Thoracic aorta (tissue), 2 donors: ENCODE measurements at places on chromosomes 7 and 10. TPM values are rescaled to one million over a fixed set of nuclear protein-coding genes. Genes with fewer than 3 reads are reported as not detected.

DNA sequence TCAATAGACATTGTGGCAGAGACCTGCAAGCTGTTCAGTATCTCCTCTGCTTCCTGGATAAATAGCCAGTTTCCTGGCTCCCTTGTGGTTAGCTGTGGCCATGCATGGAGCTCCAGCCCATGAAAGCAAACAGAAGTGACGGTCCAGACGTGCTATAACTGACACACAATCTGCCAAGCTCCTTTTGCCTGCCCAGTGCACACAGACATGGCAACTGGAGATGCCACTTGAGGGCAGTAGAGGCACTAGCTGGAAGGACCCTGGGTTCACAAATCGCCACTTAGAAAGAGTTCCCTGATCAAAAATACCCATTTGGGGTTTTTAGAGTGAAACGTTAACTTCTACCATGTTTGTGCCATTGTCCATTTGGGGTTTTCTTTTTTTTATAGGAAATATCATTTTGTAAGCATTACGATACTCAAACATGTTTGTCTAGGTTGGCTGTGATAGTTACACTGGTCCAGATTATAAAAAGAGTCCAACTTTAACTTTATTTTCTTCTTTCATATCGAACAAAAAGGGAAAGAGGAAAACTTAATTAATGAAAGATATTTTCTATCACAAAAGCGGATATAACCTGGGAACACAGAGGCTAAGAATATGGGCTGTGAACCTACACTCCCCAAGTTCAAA is 31.3 kb downstream of the KIN start:
- H3K36me3 ChIP-seq, result peaks cover 52% of the 10 kb centered on the region
- H3K4me3 ChIP-seq, result no peak overlapping the region

- no peaks in the 10 kb centered on the region for H3K27me3 ChIP-seq
- no peak overlapping the region for H3K27ac ChIP-seq
- no peak overlapping the region for H3K4me3 ChIP-seq
- H3K36me3 ChIP-seq, result no peaks in the 10 kb centered on the region
Observed at GRCh38 chr7:148898845-148899484, 14.9 kb upstream of the EZH2 start.

- H3K4me3 ChIP-seq, result no peak overlapping the region
- H3K36me3 ChIP-seq, result no peaks in the 10 kb centered on the region
Observed at GRCh38 chr7:51620706-51621105, 304.1 kb upstream of the COBL start.

DNA sequence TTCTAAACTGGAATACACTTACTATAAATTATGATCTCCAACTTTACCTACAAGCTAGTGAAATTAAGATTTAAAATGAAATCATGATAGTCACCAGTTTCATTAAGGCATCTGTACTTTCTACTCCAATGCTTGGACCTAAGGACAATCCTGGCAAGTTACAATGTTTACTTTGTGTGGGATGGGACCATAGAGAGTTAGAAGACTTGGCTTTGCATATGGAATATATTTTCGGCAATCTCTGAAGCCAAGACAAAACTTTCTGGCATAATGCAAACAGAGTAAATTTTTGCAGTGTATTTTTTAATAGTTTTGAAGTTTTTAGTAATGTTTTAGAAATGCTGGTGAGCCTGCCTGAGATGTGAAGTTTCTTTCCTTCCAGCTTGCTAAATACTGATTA is 248.9 kb downstream of the ABCA13 start:
- H3K4me3 ChIP-seq, result no peak overlapping the region
- no peaks in the 10 kb centered on the region for H3K4me1 ChIP-seq
- DNase-seq, result no peak
- no peaks in the 10 kb centered on the region for H3K36me3 ChIP-seq

- peaks cover 12% of the 10 kb centered on the region for H3K4me1 ChIP-seq
- no peaks in the 10 kb centered on the region for H3K36me3 ChIP-seq
- H3K4me3 ChIP-seq, result no peak overlapping the region
Observed at GRCh38 chr10:48614481-48615390, 9.9 kb upstream of the ARHGAP22 start.

- no peak overlapping the region for H3K4me3 ChIP-seq
- no peaks in the 10 kb centered on the region for H3K27me3 ChIP-seq
- H3K36me3 ChIP-seq, result no peaks in the 10 kb centered on the region
- H3K4me1 ChIP-seq, result no peaks in the 10 kb centered on the region
- DNase-seq, result no peak
Observed at GRCh38 chr10:13074563-13075451, 25.2 kb upstream of the OPTN start.

GRCh38 chr10:98258683-98259454 is 9.1 kb downstream of the LOXL4 start:
- no peak overlapping the region for H3K27ac ChIP-seq
- H3K4me3 ChIP-seq, result no peak overlapping the region
- no peak for DNase-seq
- H3K36me3 ChIP-seq, result no peaks in the 10 kb centered on the region

- DNase-seq, result no peak
- no peak overlapping the region for H3K27ac ChIP-seq
- no peaks in the 10 kb centered on the region for H3K36me3 ChIP-seq
- H3K4me1 ChIP-seq, result peaks cover 5% of the 10 kb centered on the region
Observed at GRCh38 chr7:38428041-38428440, 154.6 kb upstream of the TARP start.

GRCh38 chr7:20651960-20652544 is 36.6 kb downstream of the ABCB5 start:
- H3K4me3 ChIP-seq, result no peak overlapping the region
- H3K36me3 ChIP-seq, result no peaks in the 10 kb centered on the region
- no peak overlapping the region for H3K27ac ChIP-seq
- no peak for DNase-seq

DNA sequence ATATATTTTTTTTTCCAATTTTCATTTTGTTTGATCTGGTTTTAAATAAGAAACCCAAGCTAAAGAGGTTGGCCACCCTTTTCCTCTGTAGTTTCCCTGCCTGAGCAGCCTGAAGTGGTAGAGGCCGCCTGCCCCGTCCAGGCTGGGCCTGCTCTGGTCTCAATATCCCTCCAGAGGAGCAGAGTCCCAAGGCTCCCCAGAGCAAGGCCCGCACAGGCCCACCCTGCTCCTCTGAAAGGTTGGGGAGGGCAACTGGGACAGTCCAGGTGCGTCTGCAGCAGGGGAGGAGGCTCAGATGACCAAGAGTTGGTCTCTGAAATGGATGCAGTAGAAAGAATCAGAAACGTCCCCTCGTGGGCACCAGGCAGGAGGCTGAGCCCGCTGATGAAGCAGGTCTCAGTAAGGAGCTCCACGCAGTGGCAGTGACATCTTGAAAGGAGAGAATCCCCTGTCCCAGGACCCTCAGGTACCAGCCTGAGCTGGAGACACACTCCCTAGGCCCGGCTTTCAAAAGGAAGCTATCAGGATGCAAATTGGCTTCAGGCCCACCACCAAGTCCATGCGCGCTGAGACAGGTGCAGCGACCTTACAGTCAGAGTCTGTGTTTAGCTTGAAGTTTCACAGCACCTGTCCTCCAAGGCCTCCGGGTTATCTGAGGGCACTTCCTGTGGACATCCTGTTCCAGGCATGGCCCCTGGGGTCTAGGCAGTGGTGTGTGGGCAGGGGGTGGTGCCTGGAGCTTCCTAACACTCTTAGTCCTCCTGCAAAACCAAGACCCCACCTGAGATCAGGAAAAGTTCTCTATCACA is 37.7 kb downstream of the EN2 start:
- no peak overlapping the region for H3K27ac ChIP-seq
- H3K4me1 ChIP-seq, result peaks cover 9% of the 10 kb centered on the region
- DNase-seq, result no peak

- H3K4me1 ChIP-seq, result no peaks in the 10 kb centered on the region
- no peak for DNase-seq
- H3K4me3 ChIP-seq, result no peak overlapping the region
- no peak overlapping the region for H3K27ac ChIP-seq
- no peaks in the 10 kb centered on the region for H3K27me3 ChIP-seq
Observed at GRCh38 chr10:124669824-124670654, 74.1 kb downstream of the FAM53B start.

DNA sequence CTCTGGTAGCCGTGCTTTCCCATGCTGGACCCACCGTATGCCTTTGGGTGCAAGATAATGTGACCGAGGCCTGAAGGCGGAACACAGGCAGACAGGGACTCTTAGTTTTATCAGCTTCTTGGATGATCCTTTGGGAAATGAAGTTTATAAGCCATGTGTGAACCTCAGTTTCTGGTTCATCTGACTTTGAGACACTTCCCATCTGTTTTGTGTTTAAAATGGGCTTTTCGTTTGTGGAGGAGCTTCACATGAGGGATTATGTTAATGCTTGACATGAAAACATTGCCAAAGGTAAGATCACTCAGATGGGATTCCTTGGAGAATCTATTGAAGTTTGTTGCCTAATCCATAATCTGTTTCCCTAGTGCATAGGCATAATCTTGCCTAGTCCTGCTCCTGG is 249.8 kb upstream of the LYZL1 start:
- H3K27me3 ChIP-seq, result no peaks in the 10 kb centered on the region
- no peak overlapping the region for H3K27ac ChIP-seq
- no peak for DNase-seq
- H3K4me3 ChIP-seq, result no peak overlapping the region
- H3K4me1 ChIP-seq, result peaks cover 13% of the 10 kb centered on the region

GRCh38 chr7:93921607-93922566 is at the start of gene GNG11:
GNG11 (plus strand) TSS chr7:93921735; CDS start chr7:93922138, 403 bp downstream.
- H3K27ac ChIP-seq, result peak within 1 kb of the TSS; percentile 91
- DNase-seq, result peak; percentile 14
- H3K27me3 ChIP-seq, result no peaks in the 10 kb centered on the region
- peaks cover 7% of the 10 kb centered on the region for H3K4me1 ChIP-seq
- H3K36me3 ChIP-seq, result no peaks in the 10 kb centered on the region
- H3K4me3 ChIP-seq, result peak within 1 kb of the TSS; percentile 84

- no peak for DNase-seq
- peak overlapping the region; percentile 92 for H3K27ac ChIP-seq
- H3K4me3 ChIP-seq, result no peak overlapping the region
- peaks cover 67% of the 10 kb centered on the region for H3K4me1 ChIP-seq
- no peaks in the 10 kb centered on the region for H3K36me3 ChIP-seq
- no peaks in the 10 kb centered on the region for H3K27me3 ChIP-seq
Observed at GRCh38 chr10:6199131-6199733, 3.5 kb upstream of the PFKFB3 start.

GRCh38 chr7:3861941-3862340 is 560.9 kb downstream of the SDK1 start:
- peak overlapping the region; percentile 27 for H3K27ac ChIP-seq
- peak overlapping the region; percentile 32 for H3K4me3 ChIP-seq
- H3K27me3 ChIP-seq, result no peaks in the 10 kb centered on the region

- H3K4me3 ChIP-seq, result no peak overlapping the region
- H3K27ac ChIP-seq, result no peak overlapping the region
- no peaks in the 10 kb centered on the region for H3K36me3 ChIP-seq
- no peaks in the 10 kb centered on the region for H3K4me1 ChIP-seq
Observed at GRCh38 chr10:1328981-1329614, 272.9 kb downstream of the WDR37 start.

- H3K4me1 ChIP-seq, result peaks cover 85% of the 10 kb centered on the region
- H3K27me3 ChIP-seq, result no peaks in the 10 kb centered on the region
- DNase-seq, result no peak
- H3K36me3 ChIP-seq, result no peaks in the 10 kb centered on the region
- H3K27ac ChIP-seq, result no peak overlapping the region
- H3K4me3 ChIP-seq, result no peak overlapping the region
Observed at GRCh38 chr10:79178614-79179163, 109.9 kb downstream of the ZMIZ1 start.

- no peak for DNase-seq
- H3K4me3 ChIP-seq, result no peak overlapping the region
- no peaks in the 10 kb centered on the region for H3K36me3 ChIP-seq
- no peaks in the 10 kb centered on the region for H3K27me3 ChIP-seq
- H3K4me1 ChIP-seq, result no peaks in the 10 kb centered on the region
- H3K27ac ChIP-seq, result no peak overlapping the region
Observed at GRCh38 chr7:106535234-106535932, 125.6 kb downstream of the CCDC71L start.

DNA sequence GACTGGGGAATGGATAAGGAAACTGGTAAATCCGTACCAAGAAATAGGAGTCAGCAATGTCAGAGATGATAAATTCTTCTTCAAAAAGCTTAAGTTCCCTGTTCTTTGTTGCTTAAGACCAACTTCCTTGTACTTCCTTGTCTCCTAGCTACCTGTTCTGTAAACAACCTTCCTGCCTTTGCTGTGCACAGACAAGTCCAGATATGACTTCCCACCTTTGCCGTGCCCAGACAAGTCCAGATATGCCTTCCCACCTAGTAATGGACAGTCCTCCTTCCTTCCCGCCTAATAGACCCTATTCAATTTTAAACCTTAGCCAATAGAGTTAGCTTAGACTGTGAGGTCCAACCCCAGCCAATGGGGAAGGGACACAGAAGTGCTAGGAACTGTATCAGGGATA is 2.5 kb upstream of the ZNF33A start:
- H3K27ac ChIP-seq, result no peak overlapping the region
- H3K4me1 ChIP-seq, result peaks cover 4% of the 10 kb centered on the region

- no peaks in the 10 kb centered on the region for H3K36me3 ChIP-seq
- H3K4me1 ChIP-seq, result no peaks in the 10 kb centered on the region
- no peak for DNase-seq
- H3K4me3 ChIP-seq, result no peak overlapping the region
- H3K27me3 ChIP-seq, result no peaks in the 10 kb centered on the region
Observed at GRCh38 chr10:121064491-121064890, 213.3 kb downstream of the WDR11 start.

DNA sequence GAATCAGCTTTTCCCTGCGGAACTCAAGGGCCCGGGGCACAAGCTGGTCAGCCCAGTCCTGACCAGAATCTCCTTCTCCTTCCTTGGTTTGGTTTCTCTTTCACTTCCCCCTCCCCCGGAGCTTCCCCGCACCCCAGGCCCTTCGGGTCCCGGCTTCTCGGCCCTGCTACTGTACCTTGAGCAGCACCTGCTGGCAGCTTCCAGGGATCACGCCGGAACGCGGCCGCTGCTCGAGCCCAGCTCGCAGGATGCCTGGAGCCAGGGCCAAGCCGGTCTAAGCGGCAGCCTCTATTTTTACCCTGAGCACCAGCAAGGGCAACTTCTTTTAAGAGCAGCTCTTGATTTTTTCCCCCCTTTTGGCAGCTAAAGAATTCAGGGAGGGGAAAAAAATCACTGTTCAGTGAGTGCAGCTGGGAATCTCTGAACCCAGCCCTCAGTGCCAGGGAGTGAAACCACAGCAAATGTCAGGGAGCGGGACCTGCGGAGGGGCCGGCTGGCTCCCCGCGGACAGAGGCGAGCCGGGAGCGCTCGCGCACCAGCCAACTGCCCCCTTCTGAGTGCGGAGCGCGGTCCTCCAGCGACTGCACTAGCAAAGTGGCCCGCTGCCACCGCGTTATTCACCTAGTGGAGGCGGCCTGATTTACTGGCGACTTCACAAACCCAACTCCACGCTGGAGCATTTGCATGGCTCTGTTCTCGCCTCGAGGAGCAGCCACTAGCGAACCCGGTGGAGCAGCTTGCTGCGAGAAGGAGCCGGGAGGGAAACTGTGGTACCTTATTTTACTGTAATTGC is 2.4 kb upstream of the INHBA start:
- peak; percentile 52 for DNase-seq
- H3K4me3 ChIP-seq, result peak overlapping the region; percentile 76
- H3K27me3 ChIP-seq, result no peaks in the 10 kb centered on the region
- no peaks in the 10 kb centered on the region for H3K36me3 ChIP-seq
- peak overlapping the region; percentile 88 for H3K27ac ChIP-seq

ADAM22 gene
- total RNA-seq, result 5.0 TPM

ZNF727 gene
- total RNA-seq, result 3.7 TPM

GJC3 gene
- not detected for total RNA-seq

AVPI1 gene
- total RNA-seq, result 9.5 TPM
